ENCODE measurements at places on chromosomes 5 and 9.
A peak's percentile ranks its signal among the peaks of the same experiment; 100 is the strongest.

DNA sequence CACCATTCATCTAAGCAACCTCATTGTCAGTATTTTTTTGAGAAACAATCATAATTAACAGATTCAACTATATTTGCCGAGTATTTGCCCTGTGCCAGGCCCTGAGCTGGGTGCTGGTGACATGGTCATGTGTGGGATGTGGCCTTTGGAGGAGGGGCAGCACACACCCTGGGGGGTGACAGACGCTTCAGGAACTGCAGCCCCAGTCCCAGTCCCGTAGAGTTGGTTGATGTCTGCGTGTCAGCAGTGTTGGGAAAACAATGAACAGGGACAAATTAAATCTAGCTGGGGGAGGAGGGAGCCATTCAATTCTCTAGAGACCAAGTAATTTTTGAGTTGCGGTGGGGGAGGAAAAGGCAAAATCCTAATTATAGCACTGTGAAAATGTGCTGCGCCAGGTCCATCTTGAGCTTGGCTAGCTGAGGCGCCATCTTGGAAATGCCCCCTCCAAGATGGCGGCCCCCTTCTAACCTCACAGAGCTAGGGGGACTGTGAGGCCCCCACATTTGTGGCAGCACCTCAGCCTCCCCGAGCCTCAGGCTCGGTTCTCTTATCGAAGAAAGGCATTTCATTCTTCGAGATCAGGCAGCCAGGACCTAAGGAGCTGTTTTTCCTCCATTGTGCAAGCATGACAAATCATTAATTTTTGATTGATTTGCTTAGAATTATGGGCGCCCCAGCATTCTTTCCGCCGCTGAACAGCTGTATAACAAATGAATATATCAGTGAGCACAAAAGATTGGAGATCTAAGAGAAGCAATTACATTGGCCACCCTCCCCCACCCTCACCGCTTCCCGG, 87.8 kb downstream of the ZNF618 start:
- peak; percentile 64 for DNase-seq

GRCh38 chr5:30040488-30041118, 1152.9 kb upstream of the CDH6 start:
- peak; percentile 84 for DNase-seq

DNA sequence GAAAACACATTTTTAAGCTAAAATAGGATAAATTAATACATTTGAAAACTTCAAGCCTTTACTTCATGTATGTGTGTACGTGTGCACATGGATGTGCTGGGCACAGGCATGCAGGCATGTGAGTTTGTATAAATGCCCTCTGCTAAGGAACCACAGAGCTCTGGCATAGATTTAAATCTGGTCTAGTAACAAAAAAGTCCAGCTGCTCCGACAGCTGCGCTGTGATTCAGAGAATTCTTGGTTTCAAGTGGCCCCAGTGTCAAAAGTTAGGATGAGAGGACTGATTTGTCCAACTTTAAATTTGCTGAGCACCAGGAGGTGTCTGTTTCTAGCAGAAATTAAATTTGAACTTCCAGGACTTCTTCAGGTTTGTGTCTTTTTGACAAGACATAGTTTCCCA, 203.7 kb upstream of the TUT7 start:
- DNase-seq, result no peak

GRCh38 chr5:133032852-133033742, 6.7 kb upstream of the ZCCHC10 start:
- DNase-seq, result no peak

DNA sequence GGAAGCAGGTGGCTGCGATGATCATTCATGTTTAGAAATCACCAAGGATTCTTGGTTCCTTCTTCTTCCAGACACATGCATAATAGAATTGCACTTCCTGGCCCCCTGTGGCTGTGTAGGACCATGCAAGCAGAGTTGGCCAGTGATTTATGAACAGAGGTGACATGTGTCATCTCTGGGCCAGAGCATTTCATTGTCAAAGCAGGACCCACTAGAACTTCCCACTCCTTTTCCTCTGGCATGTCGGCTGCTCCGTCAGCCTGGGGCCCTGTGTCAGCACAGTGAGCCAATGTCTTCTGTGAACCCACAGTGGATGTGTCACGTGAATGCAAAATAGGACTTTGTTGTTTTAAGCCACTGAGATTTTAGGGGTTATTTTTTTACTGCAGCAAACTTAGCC, 59.2 kb downstream of the HSD17B3 start:
- DNase-seq, result no peak

- DNase-seq, result no peak
Measured at GRCh38 chr9:100933656-100934055, 94.9 kb upstream of the PLPPR1 start.

GRCh38 chr5:134111741-134112647, 2.5 kb upstream of the TCF7 start:
- DNase-seq, result no peak

Measured in SK-N-MC (cell line).